ENCODE measurements at places on chromosomes 11 and 22.
A peak's percentile ranks its signal among the peaks of the same experiment; 100 is the strongest.

- no peak for DNase-seq
Measured at GRCh38 chr11:44623341-44623730, 57.9 kb downstream of the CD82 start.

DNA sequence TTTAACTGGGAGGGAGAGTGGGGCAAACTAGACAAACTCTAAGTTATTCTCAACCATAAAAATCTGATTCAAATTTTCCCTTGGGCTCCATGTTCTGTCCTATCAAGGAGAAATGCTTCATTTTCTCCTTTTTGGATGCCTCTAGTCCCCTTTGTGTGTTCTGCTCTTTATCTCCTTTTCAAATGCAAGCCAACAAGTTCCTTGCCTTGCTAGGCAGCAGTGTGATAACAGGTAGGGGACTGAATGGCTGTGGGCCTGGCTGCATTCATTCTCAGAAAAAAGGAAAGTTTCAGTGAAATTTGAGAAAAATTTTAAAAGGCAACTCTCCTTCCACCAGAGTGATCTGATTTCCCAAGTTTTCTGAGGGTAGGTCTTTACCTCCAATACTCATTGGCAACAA is 26.9 kb upstream of the MMP8 start:
- no peak for DNase-seq

DNA sequence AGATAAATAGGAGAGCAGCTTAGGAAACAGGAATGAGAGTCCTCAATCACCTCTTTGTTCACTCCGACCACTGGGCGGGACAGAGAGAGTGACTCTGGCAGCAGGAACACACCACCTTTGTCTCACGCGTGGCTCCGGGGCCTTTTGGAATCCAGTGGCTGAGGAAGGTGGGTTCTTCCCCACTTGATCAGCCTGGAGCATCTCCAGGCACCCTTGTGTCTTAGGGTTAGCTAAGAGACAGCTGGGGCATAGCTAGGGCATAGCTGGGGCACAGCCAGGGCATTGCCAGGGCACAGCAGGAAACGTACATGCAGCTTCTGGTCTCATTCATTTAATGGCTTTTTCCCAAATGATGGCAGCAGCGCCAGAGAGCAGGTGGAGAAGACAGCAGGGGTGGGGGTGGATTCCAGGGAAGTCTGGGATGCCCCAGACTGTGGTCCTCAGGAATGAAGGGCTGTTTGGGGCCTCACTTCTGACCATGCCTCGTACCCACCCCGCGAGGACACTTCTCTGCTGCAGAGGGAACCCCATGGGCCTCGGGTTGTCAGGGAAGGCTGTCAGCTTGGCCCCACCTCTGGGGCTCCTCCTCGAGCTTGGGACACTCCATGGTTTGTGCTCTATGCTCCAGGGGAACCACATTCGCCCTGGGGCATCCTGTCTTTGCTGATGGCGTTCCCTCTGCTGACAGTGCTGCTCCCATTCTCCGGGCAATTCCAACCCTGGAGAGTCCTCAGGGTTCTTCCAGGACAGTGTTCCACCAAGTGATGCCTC is 30.4 kb upstream of the SHANK2 start:
- DNase-seq, result no peak

DNA sequence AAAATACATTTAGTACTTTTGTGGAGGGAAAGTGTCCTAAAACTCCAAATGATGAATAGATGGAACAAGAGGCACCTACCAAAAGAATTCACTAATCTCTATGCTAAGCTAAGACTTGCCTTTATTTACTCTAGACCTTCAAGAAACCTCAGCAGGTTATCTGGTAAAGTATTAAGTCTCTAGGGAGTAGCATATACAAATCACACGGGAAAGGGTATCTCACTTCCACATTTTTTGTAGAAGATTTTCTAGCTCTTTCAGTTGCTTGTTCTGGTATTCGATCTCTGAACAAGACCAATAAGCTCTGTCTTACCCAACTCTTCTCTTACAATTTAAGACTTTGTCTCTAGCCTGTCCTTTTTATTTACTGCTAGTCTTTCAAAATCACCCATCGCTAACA is 18.1 kb upstream of the CADM1 start:
- no peak for DNase-seq

DNA sequence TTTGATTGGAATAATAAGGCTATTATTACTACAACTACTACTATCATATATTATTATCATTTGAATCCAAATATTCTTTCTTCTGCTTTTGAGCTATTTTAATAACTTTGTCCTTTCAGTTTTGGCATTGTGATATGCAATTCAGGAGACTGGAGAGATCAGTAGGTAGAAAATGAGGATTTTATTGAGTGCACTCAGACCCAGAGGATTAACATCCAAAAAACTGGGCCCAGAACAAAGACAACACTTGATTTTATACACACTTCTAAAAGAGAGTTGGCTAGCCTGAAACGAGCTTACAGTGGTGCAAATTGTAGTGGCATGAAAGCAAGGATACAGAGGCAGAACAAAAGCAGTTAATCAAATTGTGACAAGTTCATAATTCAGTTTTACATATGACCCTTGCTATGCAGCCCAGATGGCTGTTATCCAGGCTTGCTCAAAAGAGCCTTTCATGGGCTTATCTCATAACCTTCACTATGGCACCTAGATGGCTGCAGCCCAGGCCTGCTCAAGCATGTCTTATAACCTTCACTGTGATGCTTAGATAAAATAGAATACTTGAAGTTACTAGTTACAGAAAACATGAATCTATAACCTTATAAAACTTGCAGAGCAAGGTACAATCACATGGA is 796.3 kb upstream of the RAG2 start:
- DNase-seq, result no peak

GRCh38 chr11:34028425-34028824 is 23.1 kb upstream of the CAPRIN1 start:
- no peak for DNase-seq

GRCh38 chr22:20029550-20030225 is 8.8 kb downstream of the TANGO2 start:
- DNase-seq, result no peak

DNA sequence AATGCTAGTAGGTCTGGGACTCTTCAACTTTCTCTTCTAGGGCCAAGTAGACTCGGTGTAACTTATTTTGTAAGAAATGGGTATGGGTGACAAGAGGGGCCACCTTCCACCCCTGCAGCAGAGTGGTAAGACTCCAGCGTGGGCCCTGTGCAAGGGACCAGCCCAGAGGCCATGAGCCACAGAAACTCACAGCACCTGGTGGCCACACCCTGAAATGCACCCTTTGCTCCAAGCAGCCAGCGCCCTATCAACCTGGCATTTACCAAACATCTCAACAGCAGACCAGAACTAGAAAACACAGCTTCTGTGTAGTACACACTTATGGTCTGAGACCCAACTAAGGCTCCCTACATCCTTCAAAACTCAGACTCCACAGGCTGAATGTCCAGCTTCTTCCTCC is 5.7 kb downstream of the CDCA5 start:
- peak; percentile 76 for DNase-seq

- DNase-seq, result no peak
Measured at GRCh38 chr22:49099496-49100124, 728.1 kb downstream of the BRD1 start.

- no peak for DNase-seq
Measured at GRCh38 chr22:38901111-38901641, 29.2 kb upstream of the CBX6 start.

DNA sequence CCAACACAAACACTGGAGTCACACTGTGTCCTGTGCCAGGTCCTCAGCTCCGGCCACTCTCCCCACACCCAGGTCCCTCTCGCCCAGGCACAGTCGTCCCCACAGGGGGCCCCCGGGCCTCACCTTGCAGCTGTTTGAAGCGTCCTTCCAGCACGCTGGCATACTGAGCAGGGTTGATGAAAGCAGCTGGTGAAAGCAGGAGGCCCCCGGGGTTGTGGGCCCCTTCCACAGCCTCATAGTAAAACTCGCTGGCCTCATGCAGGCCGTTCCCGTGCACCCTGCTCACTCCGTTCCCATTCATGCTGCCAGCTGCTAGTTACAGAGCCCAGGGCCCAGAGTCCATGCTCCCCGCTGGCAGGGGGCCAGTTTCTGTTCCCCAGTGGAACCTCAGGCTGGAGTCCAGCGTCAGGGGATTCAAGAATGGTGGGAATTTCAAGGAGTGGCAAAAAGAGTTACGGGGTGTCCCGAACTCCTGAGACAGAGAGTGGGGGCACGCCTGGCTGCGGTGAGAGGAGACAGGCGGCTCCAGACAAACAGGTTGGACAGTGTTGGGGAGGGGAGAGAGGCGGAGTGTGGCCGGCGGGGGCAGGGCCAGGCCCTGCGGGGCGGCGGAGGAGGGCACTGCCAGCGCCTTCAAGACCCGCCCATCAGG is 10.6 kb downstream of the SPTBN2 start:
- no peak for DNase-seq

- no peak for DNase-seq
Measured at GRCh38 chr11:110128161-110128560, 35.0 kb downstream of the ZC3H12C start.

DNA sequence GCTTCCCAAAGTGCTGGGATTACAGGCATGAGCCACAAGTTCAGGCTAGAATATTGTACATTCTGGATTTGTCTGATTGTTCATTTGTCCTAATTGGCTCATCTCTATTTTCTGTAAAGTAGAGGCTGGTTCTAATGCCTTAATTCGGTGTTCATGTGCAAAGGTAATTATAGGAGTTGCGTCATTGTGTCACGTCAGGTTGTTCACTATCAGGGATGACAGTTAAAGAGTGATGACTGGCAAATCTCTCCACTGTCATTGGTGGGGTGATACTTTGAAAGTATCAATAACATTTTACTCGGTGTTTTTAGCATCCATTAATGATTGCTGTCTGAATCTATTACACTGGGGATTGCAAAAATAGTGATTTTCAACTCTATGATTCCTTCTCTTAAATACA is 103.5 kb downstream of the HIPK3 start:
- no peak for DNase-seq

DNA sequence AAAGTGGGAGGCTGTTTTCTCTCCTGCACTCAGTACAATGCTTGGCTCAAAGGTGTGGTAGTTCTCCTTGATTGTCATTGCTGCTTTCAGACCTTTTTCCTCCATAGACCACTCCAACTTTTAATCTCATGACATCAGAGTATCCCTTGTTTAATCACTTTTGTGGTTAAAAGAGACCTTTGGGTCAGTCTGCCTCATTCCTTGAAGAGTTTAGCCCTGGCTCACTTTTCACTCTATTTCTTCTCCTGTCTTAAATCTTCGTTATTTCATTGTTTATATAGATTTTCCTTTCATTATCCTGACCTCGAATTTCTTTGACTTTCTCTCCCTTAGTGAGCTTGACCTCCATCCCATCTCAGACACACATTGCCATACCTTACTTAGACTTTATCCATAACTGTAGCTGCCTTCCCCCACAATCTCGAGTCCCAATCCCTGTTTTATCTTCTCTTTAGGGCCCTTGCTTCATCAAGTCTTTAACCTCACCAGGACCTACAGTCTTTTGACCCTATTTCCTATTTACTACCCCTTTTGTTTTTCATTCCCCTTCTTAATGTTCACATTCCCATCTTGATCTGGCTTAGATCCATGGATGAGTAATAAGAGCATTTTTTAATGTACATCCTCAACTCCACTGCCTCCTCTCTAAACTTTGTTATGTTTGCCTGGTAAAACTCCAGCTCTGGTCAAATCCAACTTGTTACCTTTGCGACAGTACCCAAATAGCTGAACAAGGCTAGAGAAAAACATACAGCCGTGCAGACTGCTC is 9.5 kb downstream of the ATXN10 start:
- DNase-seq, result no peak

GRCh38 chr11:73866586-73866996 is 10.1 kb downstream of the COA4 start:
- no peak for DNase-seq

- no peak for DNase-seq
Measured at GRCh38 chr11:78414321-78415051, 3.1 kb downstream of the GAB2 start.

- DNase-seq, result no peak
Measured at GRCh38 chr22:24338726-24339451, 68.3 kb downstream of the SPECC1L start.

GRCh38 chr11:88208745-88209144 is 33.5 kb upstream of the RAB38 start:
- no peak for DNase-seq

DNA sequence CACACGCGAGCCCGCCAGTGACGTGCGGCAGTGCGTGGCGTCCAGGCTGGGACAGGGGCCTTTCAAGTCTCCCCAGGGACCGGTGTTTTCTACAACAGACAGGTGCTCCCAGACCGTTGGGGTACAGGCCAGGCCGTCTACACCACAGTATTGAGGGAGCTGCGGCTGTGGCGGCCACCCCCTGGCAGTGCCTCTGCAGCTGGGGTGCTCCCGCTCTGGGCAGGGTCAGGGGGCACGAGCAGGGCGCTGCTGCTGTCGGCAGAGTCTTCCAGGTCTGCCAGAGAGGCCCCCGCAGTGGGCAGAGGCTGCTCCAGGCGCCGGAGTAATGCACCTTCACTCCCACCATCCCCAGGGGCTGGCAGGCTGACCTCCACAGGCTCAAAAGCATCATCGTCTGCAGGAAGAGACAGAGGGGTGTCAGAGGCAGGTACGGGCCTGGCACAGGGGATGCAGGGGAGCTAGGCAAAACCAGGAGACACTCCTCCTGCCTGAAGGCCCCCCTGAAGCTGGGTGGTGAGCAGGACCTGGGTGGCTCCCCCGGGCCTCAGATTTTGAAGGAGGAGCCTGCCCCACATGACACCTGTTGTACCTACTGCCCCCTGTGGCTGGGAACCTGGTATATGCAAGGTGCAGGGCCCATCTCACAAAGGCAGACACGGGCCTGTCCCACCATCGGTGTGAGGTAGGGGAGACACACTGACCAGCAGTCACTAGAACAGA is 83.3 kb downstream of the DGCR2 start:
- DNase-seq, result no peak

DNA sequence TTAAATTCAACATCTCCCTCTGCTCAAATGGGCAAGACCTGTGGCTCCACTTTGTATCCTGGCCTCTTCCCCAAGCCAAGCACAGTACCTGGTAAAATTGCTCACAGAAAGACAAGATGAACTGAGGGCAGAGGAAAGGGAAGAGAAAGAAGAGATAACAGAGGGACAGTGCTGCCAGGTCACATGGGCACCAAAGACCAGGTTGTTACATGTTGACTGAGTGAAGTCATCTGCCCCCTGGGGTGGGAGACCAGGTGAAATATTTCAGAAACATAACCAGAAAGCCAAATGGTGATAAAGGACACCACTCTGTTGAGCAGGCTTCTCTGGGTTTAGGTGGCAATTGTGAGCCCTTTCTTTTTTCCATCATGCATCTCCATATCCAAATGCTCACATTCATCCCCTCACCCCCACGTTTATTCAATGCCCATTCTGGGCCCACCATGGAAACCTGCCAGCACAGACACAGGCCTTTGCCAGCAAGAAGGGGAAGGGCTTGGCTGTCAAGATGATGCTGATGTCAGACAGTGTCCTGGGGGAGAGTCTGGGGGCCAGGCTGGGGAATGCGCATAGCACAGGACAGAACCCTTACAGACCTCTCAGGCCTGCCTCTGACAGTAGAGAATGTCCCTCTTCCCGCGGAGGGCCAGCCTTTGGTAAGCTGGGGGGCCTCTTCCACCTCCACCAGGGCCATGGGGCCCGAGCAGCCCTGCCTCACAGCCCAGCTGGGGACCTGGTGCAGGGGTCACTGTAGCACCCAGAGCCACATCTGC is 51.6 kb downstream of the DGCR2 start:
- DNase-seq, result no peak

All from activated naive CD8-positive, alpha-beta T cell treated with anti-CD3 and anti-CD28 coated beads, Interleukin-2, amount 10 ng/mL, durations not matched to agents 7 days and 5 days (primary cell).